ENCODE measurements at places on chromosomes 6 and 20. TPM values are rescaled to one million over a fixed set of nuclear protein-coding genes. Genes with fewer than 3 reads are reported as not detected.

The DEF6 gene
- 2.5 TPM for total RNA-seq

The PRDM13 gene
- total RNA-seq = not detected

The FILIP1 gene
- under 0.01 TPM for total RNA-seq

GRCh38 chr6:102766963-102767362 is 1373.5 kb downstream of the GRIK2 start:
- no peak overlapping the region for H3K27ac ChIP-seq
- peak; percentile 1 for DNase-seq
- H3K4me3 ChIP-seq = no peak overlapping the region

The RCAN2 gene
- total RNA-seq = 1.3 TPM

DNA sequence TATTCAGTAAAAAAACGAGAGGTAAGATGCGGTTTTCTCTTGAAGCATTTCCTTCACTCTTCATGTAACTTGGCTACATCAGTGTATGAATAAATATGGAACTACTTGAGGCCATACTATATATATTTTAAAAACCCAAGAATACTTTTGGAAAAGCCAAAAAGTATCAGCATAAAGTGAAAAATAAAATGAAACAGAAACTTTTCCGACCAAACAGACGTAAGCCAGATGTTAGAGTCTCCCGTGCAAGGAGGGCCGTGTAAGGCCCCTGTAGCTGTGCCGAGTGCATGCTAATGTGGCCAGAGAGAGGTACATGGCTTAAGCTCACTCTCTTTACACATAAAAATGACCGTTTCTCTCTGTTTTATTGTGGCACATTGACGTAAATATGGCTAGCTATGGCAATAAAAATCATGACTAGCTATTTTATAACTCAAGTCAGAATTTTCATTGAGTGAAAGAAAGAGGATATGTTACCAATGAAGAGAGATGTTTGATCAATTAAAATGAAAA is 140.1 kb upstream of the GMDS start:
- H3K27ac ChIP-seq = no peak overlapping the region
- DNase-seq = no peak
- H3K36me3 ChIP-seq = no peaks in the 10 kb centered on the region
- H3K4me3 ChIP-seq = no peak overlapping the region
- H3K27me3 ChIP-seq = no peaks in the 10 kb centered on the region
- no peaks in the 10 kb centered on the region for H3K4me1 ChIP-seq

GRCh38 chr6:43951063-43951755 is 176.0 kb downstream of the MRPL14 start:
- H3K27ac ChIP-seq = no peak overlapping the region
- no peaks in the 10 kb centered on the region for H3K36me3 ChIP-seq
- H3K4me1 ChIP-seq = peaks cover 13% of the 10 kb centered on the region

DNA sequence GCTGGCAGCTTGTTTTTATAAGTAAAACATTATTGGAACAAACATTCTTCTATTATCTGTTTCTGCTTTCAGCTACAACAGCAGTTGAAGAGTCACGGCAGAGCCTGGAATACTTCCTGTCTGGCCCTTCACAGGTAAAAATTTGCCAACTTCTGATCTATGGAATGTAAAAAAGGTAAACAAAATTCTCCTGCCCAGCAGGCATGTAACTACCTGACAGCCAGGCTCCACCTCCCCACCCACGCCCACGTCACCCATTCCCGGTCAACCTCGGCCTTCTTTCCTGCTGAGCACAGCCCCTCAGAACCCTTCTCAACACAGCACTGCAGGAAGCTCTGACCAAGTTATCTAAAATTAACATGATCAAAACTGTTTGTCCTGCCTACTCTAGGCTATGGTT is 166.0 kb downstream of the DLL1 start:
- no peaks in the 10 kb centered on the region for H3K4me1 ChIP-seq
- H3K36me3 ChIP-seq = no peaks in the 10 kb centered on the region
- no peaks in the 10 kb centered on the region for H3K27me3 ChIP-seq
- no peak for DNase-seq
- no peak overlapping the region for H3K27ac ChIP-seq

The DNAAF9 gene
- total RNA-seq = 7.8 TPM

DNA sequence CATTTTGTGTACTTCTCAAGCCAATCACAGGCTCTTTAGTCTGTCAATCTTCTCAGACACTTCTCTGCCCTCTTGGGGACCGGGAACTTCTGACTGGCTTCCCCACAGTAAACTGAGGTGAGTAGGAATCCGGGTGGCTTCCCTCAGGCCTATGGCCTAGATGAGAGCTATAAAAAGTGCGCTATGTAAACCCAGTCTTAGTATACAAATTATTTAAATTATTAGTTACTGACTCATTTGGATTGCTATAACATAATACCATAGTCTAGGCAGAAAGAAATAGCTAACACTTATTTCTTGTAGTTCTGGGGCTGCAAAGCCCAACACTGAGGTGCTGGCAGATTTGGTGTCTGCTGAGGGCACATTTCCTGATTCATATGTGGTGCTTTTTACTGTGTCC is 109.2 kb upstream of the MCHR2 start:
- H3K4me1 ChIP-seq = peaks cover 9% of the 10 kb centered on the region
- DNase-seq = peak; percentile 6
- H3K27ac ChIP-seq = no peak overlapping the region
- no peak overlapping the region for H3K4me3 ChIP-seq
- H3K36me3 ChIP-seq = no peaks in the 10 kb centered on the region
- peaks cover 2% of the 10 kb centered on the region for H3K27me3 ChIP-seq

The HEY2 gene
- not detected for total RNA-seq

The ADTRP gene
- total RNA-seq = 0.83 TPM

The BFSP1 gene
- total RNA-seq = 1.9 TPM

The ECI2 gene
- total RNA-seq = 152 TPM

DNA sequence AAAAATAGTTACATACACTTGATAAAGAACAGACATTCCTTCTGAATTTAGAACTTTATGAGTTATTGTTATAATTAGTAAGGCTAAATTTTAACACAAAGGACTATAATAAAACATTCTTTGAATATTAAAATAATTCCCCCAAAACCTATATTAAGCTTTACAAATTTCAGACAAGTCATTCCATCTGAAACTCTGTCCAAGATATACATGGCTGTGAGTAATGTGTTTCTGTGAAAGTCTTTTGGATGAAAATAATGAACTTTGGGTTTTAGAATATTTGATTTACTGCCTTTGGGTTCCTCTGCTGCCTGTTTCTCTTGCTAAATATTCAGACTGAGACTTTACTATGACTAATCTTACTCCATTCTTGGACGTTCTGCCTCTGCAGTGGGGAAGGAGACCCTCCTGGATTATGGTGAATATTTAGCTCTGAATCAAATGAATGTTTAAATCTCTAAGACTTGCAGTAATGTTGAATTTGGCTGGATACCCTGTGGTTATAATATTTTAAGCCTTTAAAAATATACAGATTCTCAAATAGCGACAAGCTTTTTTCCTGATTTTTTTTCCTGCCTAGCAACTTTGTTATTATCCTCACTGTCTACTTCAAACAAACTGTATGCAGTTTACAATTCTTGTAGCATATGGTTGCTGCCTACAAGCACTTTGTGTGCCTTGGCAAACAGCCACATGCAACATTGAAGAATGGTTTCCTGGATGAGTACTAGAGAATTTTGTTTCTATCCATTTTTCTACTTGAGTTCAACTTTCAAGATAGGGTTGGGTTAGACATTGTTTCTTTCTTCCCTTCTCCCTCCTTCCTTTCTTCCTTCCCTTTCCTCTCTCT is 51.4 kb downstream of the TXLNB start:
- DNase-seq = peak; percentile 96
- no peak overlapping the region for H3K4me3 ChIP-seq
- H3K4me1 ChIP-seq = peaks cover 3% of the 10 kb centered on the region

The GJA10 gene
- not detected for total RNA-seq

The RNF182 gene
- 6.4 TPM for total RNA-seq
